ENCODE measurements at places on chromosomes 12 and 14. TPM values are rescaled to one million over a fixed set of nuclear protein-coding genes. Genes with fewer than 3 reads are reported as not detected.

- no peak for DNase-seq
Measured at GRCh38 chr14:52860910-52861309, 69.5 kb upstream of the GNPNAT1 start.

GRCh38 chr14:49641697-49642129 is 6.7 kb upstream of the DNAAF2 start:
- peak; percentile 52 for DNase-seq

DNA sequence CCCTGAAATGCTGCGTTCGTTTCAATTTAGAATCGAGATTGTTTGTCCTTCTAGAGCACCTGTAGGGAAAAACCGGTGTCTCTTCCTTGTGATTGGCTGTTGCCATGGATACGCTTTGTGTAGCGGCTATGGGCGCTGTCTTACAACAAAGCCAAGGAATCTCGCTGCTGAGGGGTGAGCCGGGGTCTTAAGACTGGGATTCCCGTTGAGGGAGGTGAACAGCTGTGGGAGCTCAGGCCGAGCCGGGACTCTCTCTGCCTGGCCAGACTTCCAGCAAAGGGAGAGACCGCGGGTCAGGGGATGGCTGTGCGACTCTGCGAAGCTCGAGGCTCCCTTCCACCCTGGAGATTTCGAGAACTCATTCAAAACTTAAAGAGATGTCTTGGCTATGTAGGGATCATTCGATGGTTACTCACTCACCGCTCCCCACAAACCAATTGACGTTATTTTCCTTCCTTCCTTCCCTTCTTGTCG is at the start of the genes LRRIQ1 and TSPAN19:
LRRIQ1 (plus strand) TSS at position 118 of the 474 bp plus-strand sequence. CDS start 1,826 bp downstream, outside the sequence.
TSPAN19 (minus strand) TSS at position 44 of the 474 bp plus-strand sequence. CDS start 6,331 bp downstream, outside the sequence.
- peak; percentile 82 for DNase-seq

DNA sequence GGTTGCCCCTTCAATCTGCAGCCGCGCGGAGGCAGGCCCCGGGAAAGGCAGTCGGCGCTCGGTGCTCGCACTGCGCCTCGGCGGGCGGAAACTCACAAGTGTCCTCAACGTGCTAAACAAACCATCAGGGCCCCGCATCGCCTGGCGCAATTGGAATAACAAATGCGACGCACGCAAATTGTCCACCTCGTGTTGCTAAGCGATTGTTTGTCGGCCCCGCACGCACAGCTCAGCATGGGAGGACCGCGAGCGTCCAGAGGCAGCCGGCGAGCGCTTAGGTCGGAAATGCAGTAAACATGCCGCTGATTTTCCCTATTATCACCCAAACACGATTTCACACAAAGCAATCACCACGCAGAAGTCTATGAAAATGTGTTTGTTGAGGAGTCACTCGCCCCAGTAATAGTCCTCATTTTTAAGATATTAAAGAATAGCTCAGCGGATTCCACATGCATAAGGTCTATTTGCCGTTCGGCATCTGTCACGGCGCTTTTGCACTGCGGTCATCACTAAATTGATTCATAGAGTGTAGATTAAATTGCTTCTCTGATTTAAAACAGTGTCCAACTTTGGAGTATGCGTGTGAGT is 3.2 kb upstream of the GSC start:
- DNase-seq = peak; percentile 59

DNA sequence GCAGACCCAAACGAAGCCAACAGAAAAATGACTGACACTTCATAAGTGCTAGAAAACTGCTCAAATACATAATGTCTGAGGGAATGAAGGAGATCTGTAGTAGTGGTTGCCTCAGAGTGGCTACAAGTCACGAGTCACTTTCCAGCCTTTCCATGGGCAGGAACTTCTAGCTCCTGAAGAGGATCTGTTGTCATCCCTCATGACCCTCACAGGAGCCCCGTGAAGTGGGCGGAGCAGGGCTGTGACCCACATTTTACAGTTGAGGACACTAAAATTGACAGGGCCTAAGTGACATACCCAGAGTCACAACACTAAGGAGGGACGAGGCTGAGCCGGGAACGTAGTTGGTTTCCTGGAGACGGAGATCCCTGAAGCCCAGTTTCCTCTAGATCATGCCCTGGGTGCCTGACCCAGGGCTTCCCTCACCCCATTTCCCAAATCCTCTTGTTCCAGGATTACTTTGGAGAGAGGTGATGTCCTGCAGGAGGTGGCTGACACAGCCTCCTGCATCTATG is 45.8 kb upstream of the P2RX7 start:
- DNase-seq = no peak

TAS2R42 gene
- total RNA-seq = not detected

All from activated CD4-positive, alpha-beta T cell treated with anti-CD3 and anti-CD28 coated beads, Interleukin-2, amount 10 ng/mL, durations not matched to agents 24 days and 14 days (primary cell).